ENCODE measurements at places on chromosomes 3 and 15.

GRCh38 chr3:48065035-48065434 lies 48.8 kb upstream of the MAP4 start:
- DNase-seq, result no peak

DNA sequence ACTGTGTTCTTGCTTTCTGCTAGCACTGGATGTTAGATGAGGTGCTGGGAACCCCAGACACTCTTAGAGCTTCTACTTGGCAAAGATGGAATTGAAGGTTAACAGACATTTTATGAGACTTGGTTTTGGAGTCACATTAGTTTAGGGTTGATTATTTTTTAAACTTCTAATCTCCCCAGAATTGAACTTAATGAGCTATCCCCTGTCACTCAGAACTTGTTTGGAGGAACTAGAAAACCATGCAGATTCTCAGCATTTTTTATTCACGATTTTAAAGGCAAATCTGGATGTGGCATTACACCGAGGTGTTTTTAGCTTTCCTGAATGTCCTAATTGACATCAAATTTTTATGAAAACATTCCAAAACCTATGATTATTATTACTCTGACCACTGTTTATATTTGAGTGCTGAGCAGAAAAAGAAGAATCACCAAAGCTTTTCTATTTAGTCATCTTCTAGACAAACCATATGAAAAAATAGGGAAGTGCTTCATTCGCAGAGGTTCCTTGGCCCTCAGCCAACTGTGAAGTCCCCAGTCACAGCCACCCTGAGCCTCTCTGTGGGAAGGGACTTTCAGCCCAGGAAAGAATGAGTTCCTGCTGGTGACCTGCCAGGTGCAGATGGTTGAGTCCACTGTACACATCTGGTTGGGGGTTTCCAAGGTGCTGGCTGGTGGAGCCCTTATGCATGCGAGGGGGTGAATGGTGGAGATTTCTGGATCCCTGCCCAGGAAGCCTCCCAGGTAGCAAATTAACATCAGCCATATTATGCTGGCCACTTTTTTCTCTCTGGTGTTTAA lies 196.0 kb upstream of the TOPAZ1 start:
- DNase-seq, result peak; percentile 41

GRCh38 chr15:42009022-42009421 lies 11.8 kb downstream of the PLA2G4E start:
- DNase-seq, result no peak

- DNase-seq, result no peak
Observed at GRCh38 chr15:81084716-81085115, 49.4 kb upstream of the CFAP161 start.

DNA sequence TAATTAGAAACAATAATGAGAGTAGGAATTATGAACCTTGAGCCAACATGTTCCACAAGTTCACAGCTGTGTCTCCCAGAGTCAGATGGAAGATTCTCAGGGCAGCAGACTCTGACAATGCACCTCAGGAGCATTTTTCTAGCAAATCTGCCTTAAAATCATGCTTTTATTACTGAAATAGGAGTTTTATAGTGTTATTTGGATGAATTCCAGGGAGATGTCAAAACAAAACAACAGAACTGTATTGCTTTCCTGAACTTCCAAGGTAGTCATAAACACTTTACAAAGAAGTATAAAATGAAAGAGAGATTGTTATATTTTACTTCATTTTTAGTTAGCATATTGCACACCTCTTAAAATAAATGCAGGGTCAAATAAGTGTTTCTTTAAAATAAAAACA lies 77.0 kb downstream of the P3H2 start:
- DNase-seq, result peak; percentile 72

DNA sequence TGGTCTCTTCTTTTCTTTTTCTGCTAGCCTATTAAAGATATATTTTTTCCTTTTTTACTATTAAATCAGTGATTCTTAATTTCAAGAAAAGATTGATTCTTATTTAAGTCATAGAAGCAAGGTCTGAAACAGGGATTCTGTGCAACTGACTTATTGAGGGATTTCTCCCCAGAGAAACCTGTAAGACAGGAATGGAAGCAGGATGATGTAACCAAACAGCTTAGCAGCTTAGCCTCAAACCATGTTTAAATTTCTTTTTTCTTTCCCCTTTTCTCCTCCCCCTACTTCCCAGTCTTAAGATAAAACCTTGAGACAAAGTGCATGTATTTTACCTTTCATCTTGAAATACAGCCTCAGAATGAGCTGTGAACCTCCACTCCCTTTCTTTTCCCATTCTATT lies 322.8 kb downstream of the NEK10 start:
- no peak for DNase-seq

GRCh38 chr3:65796676-65797075 lies 242.0 kb downstream of the MAGI1 start:
- no peak for DNase-seq

DNA sequence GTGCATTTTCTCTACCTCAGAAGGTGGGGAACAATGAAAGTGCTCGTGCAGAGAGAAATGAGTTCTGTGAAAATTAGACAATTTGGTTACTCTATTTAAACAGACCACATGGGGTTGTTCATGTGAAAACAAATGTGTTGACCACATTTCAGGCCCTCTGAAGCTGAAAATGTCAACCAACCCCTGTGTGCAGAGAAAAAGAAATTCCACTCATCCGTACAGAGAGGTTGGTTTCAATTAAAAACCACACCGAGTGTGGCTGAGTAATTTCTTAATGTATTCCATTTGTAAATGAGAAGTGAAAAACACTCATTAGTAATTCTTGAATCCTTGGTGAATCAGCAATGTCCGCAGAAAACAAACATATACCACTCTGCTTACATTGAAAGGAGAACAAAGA lies 46.9 kb upstream of the SLC7A14 start:
- DNase-seq, result no peak

GRCh38 chr15:68679161-68679560 lies 100.4 kb downstream of the CORO2B start:
- no peak for DNase-seq

- peak; percentile 61 for DNase-seq
Observed at GRCh38 chr3:188169830-188170455, 16.0 kb downstream of the LPP start.

DNA sequence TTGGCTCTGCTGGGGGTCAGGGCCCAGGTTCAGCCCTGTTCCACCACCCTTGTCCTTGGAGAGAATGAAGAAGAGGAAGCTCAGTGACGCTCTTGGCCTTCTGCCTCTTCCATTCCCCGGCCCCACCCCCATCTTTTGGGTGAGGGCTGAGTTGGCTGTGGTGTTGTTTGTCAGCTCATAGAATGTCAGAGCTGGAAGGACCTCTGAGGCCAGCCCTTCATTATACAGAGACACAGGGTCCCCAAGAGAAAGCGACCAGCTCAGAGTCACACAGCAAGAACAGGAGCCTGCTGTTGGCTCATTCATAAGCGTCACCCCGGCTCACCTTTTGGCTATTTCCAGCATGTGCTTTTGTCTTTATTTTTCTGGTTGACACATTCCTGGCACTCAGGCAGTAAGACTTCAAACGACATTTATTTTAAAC lies 68.2 kb downstream of the AAGAB start:
- DNase-seq, result peak; percentile 69

- DNase-seq, result peak; percentile 78
Observed at GRCh38 chr15:56832125-56832524, 86.3 kb upstream of the TCF12 start.

- DNase-seq, result peak; percentile 65
Observed at GRCh38 chr3:118229196-118229595, 805.5 kb downstream of the IGSF11 start.

GRCh38 chr3:94362393-94362792 lies 299.5 kb downstream of the NSUN3 start:
- DNase-seq, result peak; percentile 5

DNA sequence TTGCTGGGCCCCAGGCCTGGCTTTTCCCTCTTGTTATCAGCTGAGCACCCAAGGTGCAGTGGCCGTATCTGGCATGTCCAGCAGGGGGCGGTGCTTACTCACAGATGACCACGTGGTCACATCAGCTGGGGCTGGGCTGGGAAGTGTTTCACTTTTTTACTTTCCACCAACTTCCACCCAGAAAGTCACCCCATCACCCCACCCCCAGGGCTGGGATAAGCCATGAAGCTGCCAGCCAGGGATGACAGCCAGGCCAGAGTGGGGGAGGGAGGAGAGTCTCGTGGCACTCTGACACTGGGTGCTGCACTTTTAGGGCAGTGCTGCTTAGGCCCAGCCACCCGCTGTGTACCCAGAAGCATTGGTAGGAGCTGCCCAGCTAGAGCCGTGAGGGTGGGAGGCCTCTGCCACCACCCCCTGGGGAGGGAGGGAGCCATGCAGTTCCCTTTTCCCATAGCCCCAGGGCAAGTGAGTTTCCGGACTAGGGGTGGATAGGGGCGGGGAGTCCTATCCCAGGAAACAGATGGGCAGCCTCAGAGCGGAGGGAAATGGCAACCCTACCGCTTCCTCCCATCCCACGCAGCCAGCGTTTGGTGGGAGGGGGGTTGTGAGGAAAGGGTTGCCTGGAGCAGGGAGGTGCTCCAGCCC lies 6.1 kb downstream of the PPCDC start:
- peak; percentile 93 for DNase-seq

DNA sequence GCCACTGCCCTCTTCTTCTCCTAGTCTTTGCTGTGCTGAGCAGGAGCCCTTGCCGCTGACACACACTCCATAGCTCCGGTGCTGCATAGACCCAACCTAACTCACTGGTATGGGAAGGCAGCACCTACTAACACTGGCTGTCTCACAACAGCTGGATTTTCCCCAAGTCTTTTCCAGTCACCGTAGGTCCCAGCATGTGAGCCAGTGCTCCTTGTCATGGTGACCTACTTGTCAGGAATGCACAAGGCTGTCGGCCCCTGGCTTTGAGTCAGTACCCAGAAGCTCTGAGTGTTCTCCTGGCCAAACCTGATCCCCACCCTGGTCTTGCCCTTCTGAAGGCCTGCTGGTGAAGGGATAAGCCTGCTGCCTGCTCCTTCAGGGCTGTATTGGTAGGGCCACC lies 25.7 kb downstream of the AMOTL2 start:
- DNase-seq, result no peak

DNA sequence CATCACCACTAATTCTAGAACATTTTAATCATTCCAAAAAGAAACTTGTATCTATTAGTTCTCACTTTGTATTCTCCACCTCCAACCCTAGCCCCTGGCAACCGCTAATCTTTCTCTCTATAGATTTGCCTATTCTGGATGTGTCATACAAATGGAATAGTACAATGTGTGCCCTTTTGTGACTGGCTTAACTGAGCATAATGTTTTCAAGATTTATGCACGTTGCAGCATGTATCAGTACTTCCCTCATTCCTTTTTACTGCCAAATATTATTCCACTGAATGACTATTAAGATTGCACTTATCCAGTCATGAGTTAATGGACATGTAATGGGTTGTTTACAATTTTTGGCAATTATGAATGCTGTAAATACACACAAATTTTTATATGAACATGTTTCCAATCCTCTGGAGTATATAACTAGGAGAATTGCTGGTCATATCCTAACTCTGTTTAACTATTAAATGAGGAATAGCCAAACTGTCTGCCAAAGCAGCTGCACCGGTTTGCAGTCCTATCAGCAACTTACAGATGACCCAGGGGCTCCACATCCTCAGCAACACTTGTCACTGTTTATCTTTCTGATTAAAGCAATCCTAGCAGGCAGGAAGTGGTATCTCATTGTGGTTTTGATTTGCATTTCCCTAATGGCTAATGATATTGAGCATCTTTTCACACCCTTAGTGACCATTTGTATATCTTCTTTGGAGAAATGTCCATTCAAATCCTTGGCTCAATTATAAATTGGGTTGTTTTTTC lies 42.9 kb downstream of the DCUN1D1 start:
- no peak for DNase-seq

DNA sequence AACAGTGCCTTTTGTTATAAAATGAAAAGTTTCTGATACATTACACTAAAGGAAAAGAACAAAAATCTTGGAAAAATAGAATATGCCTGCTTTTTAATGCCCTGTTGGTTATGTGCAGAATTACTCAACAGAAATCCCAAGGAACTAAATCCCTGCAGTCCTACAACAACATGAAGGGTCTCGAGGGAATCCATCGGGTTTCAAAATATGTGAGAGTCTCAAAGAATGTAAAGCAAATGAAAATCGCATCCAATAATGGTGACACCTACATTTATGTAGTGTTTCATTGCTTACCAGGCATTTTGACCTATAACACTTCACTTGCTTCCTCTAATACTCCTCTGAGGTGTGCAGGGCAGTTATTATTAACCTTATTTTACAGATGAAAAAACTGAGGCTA lies 411.3 kb downstream of the FOXP1 start:
- DNase-seq, result no peak

DNA sequence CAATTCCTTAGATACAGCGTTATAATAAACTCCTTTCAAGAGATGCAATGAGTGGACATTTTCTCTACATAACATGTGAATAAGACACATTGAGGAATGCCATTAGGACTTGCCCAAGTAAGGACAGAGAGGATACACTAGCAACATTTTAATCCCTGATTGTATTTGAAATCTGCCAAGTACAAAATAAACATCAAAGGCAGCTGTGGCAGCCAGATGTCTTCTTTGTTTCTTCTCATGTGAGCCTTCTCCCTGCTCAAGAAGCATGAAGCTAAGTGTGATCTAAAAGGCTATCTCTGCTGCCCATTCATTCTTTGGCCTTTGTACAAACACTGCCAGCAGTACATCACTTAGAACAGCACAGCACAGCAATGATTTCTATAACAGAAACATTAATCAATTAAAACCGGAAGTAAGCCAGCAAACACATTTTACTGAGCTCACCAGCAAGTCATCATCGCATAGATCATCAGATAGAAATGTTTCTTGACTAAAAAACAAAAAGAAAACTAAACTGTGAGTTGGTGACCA lies 364.0 kb downstream of the CNTN6 start:
- no peak for DNase-seq

GRCh38 chr15:74252721-74253120 lies 16.6 kb downstream of the CCDC33 start:
- DNase-seq, result peak; percentile 66

DNA sequence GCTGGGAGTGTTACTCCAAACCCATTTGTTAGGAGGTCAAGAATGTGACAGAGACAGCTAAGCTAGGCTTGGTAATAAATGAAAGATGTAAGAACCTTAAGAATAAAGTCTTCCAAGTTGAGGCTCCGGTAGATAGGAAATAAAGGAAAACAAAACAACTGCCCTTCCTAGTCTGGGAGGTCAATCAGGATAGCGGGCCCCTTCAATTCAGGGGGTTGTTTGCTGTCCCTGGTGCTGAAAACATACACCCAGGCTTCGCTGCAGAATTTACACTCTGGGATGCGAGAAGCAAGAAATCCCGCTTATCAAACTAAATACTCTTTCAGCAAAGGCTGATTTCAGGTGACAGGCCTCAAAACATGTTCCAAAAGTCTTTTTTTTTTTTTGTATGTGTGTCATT lies 393.4 kb downstream of the NTRK3 start:
- DNase-seq, result peak; percentile 43

DNA sequence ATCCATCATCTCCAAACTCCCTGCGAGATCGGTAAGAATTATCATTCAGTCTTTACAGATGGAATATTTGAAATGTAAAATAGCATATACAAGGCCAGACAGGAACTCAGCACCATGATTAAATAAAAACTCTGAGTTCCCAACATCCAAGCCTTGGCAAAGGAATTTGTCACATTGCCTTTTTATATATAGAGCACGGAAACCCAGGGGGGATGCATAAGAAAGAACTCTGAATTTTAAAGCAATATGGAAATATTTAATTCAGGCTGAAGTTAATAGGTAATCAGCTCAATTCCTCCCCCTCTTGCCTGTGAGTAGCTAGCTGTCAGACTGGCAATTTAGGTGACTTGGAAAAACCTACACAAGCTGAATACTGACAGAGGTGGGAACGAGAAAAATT lies 217.9 kb upstream of the KCNMB2 start:
- peak; percentile 92 for DNase-seq
